ENCODE measurements at places on chromosomes 12 and 14.
A peak's percentile ranks its signal among the peaks of the same experiment; 100 is the strongest.

DNA sequence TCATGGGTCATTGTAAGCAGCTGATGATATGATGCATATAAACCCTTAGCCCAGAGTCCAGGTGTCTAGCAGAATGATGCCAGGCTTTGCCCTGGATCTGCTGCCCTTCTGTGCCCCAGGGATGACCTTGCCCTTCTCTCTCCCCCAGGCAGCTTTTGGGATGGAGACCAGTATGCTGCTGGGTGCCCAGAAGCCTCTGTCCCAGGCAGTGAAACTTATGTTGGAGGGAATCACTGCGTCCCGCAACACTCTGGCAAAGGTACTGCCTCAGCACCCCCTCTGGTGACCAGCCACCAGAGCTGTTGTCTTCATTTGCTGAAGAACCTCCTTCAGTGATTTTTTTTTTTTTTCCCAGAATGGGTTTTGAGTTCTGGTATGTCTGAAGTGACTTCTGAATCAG is 23.3 kb downstream of the CYP46A1 start:
- DNase-seq = no peak

GRCh38 chr12:114409852-114410600 is 4.1 kb upstream of the TBX5 start:
- no peak for DNase-seq

DNA sequence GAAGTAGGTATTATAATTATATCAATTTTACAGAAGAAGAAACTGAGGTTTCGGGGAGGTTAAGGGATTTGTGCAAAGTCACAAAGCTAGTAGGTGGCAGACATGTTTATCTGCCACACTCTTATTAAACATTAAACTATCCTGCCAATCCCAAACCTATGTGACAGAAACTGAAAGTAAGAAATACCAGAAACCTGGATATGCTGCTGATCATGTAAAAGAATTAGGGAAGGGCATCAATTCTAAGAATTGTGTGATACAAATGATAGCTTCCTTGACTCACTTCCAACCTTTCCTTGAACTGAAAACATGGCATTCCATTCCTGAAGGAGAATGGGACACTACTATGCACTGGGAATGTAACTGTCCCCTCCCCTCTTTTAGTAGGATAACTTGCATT is 16.9 kb downstream of the TAOK3 start:
- DNase-seq = no peak

- no peak for DNase-seq
Measured at GRCh38 chr12:3319723-3320492, 171.1 kb upstream of the PRMT8 start.

GRCh38 chr14:31200702-31200990 is 6.9 kb downstream of the HECTD1 start:
- DNase-seq = no peak

- DNase-seq = no peak
Measured at GRCh38 chr12:46403719-46404070, 31.1 kb upstream of the SLC38A2 start.

DNA sequence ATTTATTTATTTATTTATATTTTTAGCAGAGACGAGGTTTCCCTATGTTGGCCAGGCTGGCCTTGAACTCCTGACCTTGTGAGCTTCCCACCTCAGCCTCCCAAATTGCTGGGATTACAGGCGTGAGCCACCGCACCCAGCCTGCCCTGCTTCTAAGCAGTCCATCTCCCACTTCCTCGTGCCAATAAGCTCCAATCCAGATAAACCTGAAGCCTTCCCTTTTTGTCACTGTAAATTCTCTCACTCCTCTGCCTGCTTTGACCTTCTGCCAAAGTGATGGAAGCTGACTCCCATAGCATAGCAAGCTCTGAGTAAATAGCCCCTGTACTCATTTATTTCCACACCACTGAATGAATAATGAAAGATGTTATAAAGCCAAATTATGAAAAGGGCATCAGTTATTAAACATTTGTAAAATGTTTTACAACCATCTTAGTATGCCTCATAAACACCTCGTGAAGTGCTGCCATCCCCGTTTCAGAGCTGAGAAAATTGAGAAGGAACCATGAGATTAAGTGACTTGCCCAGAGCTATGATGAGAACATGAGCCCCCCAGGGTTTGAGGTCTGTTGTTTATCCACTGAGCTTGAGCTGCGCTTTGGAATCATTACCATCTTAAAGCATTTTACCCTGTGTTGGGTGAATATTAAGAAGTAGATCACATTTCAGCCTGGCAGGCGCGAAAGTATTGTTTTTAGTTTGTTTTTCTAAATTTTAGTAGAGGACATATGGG is 30.4 kb downstream of the MANSC1 start:
- no peak for DNase-seq

DNA sequence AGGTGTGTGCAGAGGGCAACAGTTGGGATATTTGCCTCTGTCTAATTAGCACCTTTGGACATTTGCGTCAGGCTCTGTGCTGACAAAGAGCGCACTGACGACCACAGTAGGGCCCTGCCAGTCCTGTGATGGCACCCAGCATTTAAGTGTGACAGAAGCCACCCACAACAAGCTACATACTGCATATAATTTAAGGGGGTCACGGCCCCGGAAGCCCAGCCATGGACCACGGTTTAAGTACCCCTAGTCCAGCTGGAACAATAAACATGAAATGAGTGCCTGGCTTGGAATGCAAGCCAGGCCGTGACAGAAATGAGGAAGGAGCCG is 16.8 kb upstream of the DYNC1H1 start:
- no peak for DNase-seq

DNA sequence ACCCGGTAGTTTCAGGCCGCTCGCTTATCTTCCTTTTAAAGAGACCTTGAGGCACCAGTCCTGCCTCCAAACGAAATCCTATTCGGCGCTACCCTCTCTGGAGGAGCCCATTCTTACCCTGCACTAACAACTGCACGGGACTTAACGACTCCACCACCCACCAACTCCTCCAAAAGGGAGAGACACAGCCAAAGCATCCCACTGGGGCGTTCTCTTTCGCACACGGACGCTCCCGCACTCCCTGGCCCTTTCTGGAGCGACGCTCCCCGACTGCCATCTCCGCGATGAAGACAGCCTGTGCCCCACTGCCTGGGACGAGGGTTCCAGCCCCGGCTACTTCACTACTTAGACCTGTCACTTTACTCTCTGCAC is 650 bp downstream of the GALC start:
- no peak for DNase-seq

GRCh38 chr14:69703047-69704039 is 63.6 kb upstream of the SRSF5 start:
- DNase-seq = no peak

GRCh38 chr14:77120771-77121743 is 20.5 kb downstream of the ZDHHC22 start:
- DNase-seq = no peak

DNA sequence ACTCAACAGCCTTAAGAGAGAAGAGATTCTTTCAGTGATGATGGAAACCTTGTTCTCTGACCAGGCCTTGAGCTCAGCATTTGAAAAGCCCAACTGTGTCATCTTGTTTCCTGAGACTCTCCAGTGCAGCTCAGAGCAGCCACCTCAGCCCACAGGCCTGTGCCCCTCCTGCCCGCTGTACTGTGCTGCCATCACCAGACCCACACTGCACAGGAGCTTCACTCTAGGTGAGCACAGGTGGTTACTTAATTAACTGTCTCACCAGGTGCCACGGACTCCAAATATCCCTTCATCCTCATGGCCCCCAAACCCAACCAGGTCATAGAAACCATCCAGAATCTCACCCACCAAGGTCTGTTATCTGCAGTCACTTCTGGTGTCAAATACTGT is 51.3 kb downstream of the JAG2 start:
- DNase-seq = no peak

DNA sequence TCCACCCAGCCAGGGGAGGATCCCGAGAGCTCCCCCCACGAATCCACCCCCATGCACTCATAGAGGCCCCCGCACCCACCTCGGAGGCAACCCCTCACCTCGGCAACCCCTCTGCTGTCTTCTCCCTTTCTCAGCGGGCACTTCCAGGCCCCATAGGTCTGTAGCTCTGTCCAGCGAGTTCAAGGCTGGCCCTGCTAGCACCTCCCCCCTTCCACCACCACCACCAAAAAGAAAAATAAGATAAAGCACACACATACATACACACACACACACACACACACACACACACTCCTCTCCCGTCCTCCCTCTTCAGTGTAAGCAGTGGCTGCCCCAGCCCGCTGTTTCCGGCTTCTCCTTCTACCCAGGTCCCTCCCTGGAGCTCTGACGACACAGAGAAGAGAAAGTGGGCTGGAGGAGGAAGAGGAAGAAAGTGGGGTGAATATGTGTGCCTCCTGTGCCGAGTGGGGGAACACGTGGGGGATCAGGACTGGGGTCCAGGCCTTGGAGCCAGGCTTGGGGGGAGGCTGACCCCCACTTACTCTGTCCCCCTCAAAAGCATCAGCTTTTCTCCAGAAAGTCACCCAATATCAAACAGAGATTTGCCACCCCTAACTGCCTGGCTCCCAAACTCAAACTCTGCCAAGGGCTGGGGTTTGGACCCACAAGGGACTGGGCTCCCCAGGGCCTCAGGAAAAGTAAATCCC is at the start of gene STAT6:
Gene STAT6 (minus strand): TSS at position 332 of the 704 bp plus-strand sequence. CDS start 3,084 bp downstream, outside the sequence.
- DNase-seq = peak; percentile 51

- no peak for DNase-seq
Measured at GRCh38 chr14:39434401-39434800, 2.2 kb upstream of the FBXO33 start.

GRCh38 chr14:94663538-94663937 is 51.3 kb downstream of the SERPINA3 start:
- no peak for DNase-seq

DNA sequence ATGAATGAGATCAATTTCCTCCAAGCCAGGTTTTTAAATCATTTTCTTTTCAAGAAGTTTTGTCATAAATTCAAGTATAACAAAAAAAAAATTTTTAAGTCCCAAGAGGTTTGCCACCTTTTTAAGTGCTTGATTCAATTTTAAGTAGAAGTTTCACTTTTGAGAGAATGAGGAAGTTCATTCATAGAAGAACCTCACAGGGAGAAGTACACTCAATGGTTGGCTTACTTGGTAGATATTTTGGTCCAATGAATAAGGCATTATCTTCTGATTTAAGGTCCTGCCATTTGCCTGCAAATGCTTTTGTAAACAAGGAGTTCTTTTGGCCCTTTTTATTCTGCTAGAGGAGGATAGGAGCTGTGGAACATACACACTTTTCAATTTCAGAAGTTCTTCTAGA is 96.7 kb upstream of the NOVA1 start:
- no peak for DNase-seq

DNA sequence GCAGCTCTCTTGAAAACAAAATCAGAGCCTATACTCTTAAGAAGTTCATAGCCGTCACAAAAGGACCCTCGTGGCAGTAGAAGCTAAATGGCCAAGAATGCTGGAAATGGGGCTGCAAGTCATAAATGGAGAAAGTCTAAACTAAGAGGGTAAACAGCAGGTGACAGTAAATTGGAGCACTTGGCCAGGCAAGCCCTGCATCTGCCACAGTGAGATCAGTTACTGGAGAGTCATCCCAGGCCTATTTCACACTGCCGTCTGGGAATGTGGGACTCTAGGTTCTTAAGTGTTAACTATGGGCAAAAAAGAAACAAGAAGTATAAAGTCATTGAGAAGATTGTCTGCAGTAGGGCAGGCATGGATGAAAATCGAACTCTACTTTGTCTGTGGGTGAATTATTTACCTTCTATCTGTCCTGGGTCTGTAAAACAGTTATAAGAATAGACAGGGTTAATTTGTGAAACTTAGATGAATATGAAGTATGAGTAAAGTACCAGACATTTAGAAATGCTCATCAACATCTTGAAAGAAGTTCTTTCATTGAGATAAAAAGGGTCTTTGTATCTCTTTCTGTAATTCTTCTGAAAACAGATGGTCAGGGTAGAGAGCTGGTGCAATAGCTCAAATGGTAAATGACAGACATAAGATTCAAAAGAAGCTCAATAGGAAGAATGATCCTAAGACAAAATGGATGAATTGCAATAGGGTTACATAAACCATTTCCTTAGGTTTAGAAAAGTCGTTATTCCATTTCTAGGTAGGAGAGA is 792.5 kb downstream of the DIO2 start:
- no peak for DNase-seq

- no peak for DNase-seq
Measured at GRCh38 chr14:94897082-94897481, 127.2 kb upstream of the GSC start.

DNA sequence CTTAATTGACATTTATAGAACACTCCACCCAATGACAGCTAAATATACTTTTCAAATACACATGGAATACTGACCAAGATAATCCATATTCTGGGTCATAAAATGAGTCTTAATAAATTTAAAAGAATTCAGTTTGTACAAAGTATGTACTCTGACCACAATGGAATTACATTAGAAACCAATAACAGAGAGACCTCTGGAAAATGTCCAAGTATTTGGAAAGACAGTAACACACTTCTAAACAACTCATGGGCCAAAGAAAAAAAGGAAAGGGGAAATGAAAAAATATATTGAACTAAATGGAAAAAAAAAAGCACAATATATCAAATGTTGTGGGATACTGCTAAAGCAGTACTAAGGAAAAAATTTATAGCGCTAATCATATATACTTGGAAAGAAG is 52.0 kb downstream of the CRACR2A start:
- DNase-seq = no peak

- DNase-seq = no peak
Measured at GRCh38 chr12:6858799-6859198, 6.8 kb downstream of the USP5 start.

- no peak for DNase-seq
Measured at GRCh38 chr12:104693493-104693892, 236.7 kb downstream of the CHST11 start.

- DNase-seq = no peak
Measured at GRCh38 chr14:99564926-99565259, 39.1 kb downstream of the CCDC85C start.

DNA sequence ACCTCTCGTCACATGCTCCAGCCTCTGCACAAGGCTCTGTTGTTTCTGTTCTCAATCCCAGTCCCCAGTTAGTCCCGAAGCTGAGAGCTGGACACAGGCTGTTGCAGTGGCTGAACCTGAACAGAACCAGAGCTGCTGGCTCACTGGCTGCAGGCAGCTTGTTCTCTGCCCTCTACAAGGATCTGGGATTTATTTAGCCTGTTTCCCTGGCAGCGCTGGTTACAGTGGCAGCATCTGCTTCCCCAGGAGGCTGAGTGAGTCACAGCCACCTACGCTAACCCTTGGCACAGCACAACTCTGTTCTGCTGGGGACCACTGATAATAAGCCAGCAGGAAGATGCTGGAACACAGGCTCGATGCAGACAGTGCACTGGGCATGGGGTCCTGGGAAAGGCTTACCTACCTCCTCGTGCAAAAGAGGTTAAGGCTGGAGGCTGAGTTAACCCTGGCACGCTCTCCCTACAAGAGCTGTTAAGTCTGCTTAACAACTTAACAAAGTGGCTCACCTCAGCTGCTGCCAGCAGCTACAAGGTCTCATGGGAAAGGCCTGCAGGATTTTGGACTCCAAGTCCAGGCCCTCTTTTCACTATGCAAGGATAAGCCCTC is 299.6 kb downstream of the PCNX1 start:
- no peak for DNase-seq

DNA sequence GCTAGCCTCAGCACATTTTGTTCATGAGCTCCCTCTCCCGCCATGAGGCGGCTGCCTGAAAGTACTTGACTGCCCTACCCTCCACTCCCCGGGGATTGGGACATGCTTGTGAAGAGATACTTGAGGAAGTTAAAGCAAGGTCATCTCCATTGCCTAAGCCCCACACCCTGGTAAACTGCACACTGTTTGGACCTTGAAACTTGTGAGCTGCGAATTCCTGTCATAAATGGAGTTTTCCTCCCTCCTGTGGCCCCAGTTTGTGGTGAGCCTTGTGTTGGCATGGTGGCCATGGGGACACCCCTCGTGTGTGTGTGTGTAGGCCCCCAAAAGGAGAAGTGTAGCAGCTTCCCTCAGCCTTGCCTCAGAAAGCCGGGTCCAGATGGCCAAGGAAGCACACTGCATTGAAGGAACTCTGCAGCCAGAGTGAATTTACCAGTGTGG is 395.5 kb downstream of the ZFP36L1 start:
- no peak for DNase-seq
